ENCODE measurements at places on chromosomes 4 and X. TPM values are rescaled to one million over a fixed set of nuclear protein-coding genes. Genes with fewer than 3 reads are reported as not detected.

BST1 gene
- 14.4 TPM for polyA plus RNA-seq

PAK3 gene
- polyA plus RNA-seq: 6.6 TPM

PF4V1 gene
- polyA plus RNA-seq: 0.49 TPM

GRID2 gene
- 4.8 TPM for polyA plus RNA-seq

PAGE1 gene
- polyA plus RNA-seq: not detected

VEGFC gene
- polyA plus RNA-seq: 18.5 TPM

ITIH6 gene
- 0.05 TPM for polyA plus RNA-seq

SLC16A2 gene
- polyA plus RNA-seq: 28.8 TPM

GLRA2 gene
- polyA plus RNA-seq: 0.37 TPM

MAGEB2 gene
- not detected for polyA plus RNA-seq

ATP2B3 gene
- polyA plus RNA-seq: 0.32 TPM

Data from renal cortex interstitium (tissue), 15 donors.